Effector CD4-positive, alpha-beta T cell (primary cell): ENCODE measurements at places on chromosomes 1 and 21.

DNA sequence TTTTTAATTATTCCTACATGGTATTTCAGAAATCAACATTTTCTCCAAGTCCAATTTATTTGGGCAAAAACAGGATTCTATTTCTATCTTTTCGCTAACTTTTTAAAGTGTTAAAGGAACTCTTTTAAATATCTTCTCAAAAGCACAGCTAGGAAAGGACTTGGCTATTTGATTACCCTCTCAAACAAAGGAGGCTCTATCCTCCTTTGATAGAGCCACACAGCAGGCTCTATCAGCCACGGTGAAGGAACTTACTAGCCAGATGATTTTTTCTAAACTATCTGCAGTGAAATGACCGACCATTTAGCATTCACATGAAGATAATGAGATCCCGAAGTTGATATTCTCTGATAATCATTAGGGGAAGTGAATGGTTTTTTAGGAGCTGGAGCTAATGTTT, 9.1 kb downstream of the ANGPTL7 start:
- DNase-seq = no peak

- DNase-seq = no peak
These were observed 108.6 kb downstream of the GDAP2 start for GRCh38 chr1:117820694-117821381.

- no peak for DNase-seq
These were observed 7.7 kb upstream of the GNG4 start for GRCh38 chr1:235657269-235657668.

DNA sequence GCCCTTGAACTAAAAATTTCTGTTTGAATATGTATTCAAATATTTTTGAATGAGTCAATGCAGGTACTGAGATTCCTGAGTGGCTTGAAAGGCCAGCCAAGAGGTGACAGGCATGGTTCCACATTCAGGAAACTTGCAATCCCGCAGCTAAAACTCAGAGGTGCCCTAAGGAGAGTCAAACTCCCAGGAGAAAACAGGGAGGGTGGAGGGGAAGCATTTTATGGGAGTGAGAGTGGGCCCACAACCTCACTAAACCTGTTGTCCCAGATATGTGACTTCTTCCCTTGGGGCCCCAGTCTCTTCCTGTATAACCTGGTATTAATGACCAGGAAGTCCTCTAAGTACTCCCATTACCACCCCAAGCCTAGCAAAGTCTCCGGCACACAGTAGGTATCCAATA, 189.6 kb downstream of the PLPP3 start:
- DNase-seq = no peak

DNA sequence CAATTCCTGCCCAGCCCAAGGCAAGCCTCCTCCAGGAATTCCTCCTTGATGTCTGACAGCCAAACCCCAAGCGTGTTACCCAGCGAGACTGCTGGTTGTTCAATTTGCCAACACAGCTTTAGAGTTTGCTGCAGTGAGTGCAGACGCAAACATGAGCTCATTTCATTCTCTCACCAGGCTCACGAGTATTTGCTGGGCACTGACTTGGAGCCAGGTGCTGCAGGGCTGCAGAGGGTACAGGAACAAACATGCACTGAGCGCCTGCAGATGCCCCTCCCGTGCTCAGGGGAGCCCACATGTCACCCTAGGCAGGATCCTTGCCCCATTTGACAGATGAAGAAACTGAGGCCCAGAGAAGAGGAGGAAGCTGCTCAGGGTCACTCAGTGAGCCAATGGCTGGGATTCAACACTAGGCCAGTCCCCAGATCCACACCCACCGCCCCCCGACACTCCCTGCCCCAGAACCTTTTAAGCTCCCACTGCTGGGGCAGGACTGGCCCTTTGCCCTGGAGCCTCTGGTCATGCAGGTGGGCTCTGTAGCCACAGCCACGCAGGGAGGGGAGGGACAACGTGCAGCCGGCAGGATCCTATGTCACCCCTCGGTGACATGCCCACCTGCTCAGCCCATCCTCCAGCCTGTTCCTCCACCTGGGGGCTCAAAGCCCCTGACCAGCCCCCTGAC, 363.7 kb downstream of the MATN1 start:
- DNase-seq = no peak

DNA sequence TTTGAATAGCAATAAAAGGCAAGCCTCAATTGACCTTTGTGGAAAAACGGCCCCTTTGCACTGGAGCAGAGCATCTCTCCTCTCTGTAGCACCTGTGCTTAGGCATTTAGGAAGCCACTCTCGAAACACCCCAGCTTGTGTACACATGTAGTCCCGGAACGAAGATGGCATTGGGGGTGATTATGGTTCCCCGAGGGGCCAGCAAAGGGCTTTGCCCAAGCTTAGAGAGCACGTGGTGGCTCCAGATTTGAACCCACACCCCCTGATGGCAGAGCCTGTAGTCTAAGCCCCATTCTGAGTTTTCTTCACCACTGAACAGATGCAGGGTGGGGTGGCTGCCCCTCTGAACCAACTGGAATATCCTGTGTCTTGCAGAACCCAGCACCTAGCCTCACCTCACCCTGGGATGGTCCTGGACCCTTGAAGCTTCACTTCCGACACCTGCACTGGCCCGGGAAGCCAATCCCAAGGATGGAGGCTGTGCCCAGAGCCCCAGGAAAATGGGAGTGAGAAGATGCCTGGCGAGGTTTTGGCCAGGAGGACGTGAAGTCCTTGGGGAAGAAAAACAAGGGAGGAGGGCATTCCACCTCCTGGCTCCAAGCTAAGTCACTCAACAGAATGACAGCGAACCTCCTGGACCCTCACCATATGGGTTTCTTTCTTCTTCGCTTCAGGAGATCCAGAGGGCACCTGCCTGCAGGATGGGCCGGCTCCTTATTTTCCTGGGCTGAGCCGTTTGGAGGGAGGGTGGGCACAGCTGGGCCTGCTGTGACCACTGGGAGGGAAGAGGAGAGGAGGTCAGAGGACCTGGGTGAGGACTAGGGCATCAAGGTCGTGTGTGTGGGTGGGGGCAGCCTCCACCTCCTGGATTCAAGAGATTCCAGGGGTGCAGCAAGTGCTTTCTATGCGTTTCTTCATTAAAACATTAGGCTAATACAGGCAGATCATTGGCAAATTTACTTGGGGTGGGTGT, 37.7 kb downstream of the IGFN1 start:
- no peak for DNase-seq

DNA sequence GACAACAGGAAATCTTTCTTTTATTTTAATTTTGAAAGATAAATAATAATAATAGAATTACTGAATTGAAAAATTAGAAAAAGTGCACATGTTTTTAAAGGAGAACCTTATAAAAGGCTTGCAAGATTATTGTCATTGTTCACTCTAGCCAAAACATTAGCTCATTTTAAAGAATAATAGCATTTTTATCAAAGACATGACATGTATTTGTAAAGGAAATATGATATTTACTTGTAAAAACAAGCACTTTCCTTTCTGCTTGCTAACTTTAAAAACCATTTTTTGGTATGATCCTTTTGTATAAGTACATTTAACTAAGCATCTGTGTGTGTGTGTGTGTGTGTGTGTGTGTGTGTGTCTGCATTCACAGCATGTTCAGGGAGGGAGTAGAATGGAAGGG, 156.3 kb upstream of the C1orf87 start:
- no peak for DNase-seq

- DNase-seq = no peak
These were observed 105.6 kb upstream of the ACTL8 start for GRCh38 chr1:17649371-17650106.

- DNase-seq = no peak
These were observed 1.1 kb downstream of the PUSL1 start for GRCh38 chr1:1309251-1310108.

DNA sequence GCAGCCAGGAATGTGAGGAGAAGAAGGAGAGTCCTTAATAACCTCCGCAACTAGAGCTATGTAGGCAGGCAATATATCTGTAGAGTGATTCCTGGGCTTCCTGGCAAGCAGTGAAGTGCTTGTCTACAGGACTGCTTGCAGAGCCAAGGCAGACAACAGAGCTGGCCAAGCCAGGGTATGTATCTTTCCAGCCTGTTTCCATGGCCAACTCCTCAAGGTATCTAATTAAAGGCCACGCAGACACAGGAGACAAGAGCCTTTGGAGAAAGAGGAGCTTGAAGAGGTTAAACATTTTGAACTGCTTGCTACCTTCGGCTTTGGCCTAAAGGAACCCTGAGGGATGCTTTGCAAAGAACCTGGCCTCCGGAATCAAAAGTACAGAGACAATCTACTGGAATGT, 137.4 kb downstream of the PIGK start:
- no peak for DNase-seq

DNA sequence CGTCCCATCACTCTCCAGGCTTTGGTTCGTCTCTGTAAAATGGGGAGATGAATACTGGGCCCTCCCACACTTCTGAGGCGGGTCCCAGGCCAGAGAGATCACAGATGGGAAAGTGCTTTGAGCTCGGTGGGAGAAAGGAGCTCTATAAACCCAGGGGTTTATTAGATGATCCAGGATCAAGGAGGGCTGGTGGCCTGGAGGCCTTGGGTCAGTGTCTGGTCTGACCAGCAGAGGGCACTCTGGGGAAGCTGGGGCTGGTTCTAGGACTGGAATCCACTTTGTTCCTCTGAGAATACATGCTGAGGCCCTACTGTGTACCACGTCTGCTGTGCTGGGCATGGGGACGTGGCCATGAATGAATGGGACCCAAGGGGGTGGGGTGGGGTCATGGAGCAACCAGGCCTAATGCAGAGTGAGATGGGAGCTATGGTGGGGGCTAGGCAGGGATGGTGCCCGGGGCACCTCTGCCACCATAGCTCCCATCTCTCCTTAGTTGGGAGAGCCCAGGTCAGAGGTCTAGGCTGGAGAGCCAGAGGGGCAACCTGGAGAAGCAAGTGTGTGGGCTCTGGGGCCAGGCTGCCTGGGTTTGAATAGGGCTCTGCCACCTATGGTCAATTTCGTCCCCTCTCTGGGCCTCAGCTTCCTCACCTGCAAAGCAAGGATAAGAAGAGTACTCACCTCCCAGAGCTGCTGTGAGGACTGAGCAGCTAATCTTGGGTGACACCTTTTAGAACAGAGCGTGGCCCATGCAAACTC, 9.0 kb upstream of the FAM131C start:
- peak; percentile 50 for DNase-seq

DNA sequence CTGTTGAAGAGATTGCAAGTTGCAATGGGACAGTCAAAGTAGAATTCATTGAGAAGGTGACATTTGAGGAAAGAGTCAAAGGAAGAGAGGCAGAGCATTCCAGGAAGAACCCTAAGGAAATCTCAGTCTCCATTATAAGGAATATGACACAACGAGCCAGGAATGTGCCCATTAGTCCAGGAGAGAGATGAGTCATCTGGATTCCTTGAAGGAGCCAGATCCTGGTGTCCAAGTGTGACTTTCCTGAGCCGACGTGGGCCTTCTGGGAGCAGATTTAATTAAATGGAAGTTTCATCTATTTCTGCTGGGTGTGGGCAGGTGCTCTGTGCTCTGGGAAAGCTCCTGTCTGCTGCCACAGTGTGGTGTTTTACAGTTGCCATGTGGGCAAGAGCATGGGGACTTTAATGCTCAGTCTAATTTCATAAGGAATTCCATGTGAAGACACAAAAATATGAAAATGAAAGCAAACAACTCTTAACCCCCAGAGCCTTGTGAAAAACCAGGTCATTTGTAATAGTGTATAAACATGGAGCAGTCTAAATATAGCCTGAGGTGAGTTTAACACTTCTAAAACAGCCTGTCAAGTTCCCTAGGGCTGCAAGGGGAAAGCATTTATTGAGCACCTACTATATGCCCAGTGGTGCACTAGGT, 111.4 kb upstream of the ARTN start:
- no peak for DNase-seq

GRCh38 chr1:247173431-247173830, 1.6 kb upstream of the ZNF124 start:
- DNase-seq = no peak

GRCh38 chr1:233625510-233625981, 11.6 kb downstream of the KCNK1 start:
- DNase-seq = no peak

DNA sequence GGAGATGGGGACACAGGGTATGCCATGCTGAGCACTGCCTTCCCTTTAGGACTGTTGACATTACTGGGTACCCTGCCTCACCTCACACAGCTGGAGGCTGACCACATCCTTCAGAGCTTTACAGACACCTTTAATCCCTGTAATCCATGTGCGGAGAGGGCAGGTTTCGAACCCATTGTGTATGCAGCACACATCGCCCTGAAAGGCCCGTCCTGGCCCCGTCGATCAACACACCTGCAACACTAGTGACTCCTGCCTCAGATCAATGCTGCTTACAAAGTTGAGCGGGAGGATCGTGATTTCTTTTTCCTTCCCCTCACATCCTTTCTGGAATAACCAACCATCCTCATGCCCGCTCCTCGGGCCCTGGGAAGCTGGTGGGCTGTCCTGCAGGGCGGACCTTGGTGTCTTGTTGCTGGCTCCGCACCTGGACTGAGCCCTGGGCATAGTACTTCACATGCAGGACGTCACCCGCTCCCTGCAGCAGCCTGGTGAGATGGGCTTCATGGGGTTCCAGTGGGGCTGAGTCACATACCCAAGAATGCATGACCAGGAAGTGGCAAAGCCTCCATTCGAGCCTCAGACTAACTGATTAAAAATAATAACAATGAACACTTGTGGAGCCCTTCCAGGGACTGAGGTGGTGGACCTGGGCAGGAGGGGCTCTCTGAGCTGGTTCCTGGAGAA, 403.6 kb downstream of the PTPRU start:
- no peak for DNase-seq

DNA sequence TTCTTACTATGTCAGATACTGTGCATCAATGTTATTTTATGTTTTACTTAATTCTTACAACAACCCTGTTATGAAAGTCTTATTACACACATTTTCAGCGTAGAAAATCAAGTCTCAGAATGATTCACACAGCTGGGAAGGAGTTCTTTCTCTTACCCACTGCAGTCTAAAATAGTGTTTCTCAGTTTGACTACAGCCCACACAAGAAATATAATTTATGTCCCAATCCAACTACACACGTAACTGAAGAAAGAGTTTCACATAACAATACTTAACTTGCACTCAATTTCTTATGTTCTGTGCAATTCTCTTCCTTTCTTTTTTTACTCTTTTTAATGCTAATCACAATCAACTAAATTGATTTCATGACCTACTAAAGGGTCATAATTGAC, 252.8 kb upstream of the ADGRL2 start:
- no peak for DNase-seq

GRCh38 chr1:178725466-178726086, 532 bp downstream of the RALGPS2 start:
- peak; percentile 4 for DNase-seq

DNA sequence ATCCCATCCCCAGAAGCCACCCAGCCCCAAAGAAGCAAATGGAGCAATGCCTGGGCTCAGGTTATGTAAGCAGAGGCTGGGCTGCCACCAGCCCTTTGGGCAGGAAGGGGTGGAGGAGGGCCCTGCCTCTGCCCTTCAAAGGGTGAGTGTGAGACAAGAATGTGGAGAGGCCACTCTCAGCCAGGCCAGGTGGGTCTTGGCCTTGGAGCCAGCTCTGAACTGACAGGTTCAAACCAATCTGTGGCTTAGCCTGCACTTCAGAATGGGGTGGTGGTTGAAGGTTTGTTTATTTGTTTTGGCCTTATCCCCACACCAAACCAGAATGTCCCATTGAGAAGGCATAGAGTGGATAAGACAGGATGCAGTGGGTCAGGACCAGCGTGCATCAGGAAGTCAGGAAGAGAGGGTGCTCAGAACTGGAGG, 29.8 kb downstream of the C1orf116 start:
- DNase-seq = no peak

- DNase-seq = no peak
These were observed 16.4 kb downstream of the ALDH4A1 start for GRCh38 chr1:18886003-18886335.
